ENCODE measurements at places on chromosomes 5 and 9.

GRCh38 chr5:126640866-126641265 is 40.1 kb downstream of the PHAX start:
- no peak for DNase-seq

- no peak for DNase-seq
These were observed 90.2 kb downstream of the IQGAP2 start for GRCh38 chr5:76493190-76493837.

DNA sequence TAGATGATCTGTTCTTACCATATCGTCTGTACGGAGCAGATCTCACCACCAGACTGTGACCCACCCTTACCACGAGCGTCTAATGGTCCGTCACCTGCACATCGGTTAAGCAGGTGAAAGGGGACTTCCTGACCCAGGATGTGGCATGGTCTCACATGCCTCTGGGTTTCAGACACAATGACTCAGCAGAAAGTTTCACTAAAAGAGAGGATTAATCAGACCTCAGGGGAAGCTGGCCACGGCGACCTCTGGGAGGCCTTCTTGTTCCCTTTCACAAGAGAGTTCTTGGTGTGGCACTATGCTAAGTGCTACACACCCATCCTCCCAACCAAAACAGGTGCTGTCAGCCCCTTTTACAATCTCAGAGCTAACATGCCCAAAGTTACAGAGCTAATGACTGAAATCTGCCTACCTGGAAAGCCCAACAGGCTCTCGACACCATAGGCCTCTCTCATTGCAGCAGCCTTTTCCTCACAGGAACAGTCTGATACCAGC is 41.6 kb downstream of the ADAMTS12 start:
- DNase-seq: no peak

GRCh38 chr5:83632874-83633273 is 87.8 kb downstream of the HAPLN1 start:
- DNase-seq: peak; percentile 13

- DNase-seq: no peak
These were observed 28.6 kb upstream of the IL13 start for GRCh38 chr5:132629230-132629944.

DNA sequence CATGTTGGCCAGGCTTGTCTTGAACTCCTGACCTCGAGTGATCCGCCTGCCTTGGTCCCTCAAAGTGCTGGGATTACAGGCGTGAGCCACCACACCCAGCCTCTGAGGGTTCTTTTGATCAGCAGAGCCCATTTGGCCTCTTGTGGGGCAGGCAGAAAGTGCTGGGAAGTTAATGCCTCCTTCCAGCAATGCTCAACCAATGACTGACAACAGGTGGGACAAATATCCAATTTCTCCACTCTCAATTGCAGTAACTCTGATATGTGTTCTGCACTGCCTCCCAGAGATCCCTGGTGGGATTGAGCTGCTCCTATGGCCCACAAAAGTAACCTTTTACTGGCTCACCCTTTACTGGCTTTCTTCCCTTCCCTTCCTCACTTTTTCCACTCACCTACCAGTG is 79.9 kb upstream of the APC start:
- no peak for DNase-seq

DNA sequence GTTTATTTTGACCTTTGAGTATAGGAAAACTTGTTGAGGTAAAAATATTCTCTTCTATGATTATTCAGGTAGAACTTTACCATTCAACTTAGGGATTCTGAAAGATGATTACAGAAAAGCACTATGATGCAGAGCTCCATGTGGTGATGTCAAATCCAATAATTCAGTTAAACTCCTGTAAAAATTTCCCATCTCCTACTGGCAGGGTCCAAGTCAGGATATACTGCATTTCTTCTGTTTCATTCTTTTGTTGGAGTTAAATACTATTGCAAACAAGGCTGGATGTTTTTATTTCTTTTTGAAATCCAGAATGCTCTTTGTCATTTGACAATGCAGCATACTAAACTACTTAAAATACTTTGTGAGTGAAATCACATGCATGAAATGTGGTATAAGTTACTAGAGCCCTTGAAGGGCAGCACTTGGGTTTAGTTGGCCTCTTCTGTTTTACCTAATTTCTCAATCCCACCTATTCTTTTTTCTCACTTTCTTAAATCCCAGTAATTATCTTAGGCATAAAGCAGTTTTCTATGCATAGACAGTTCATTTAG is 204.5 kb downstream of the FBXL7 start:
- DNase-seq: no peak

GRCh38 chr5:111517853-111518501 is 5.6 kb upstream of the STARD4 start:
- no peak for DNase-seq

- no peak for DNase-seq
These were observed 4.4 kb upstream of the N4BP3 start for GRCh38 chr5:178108966-178109365.

- no peak for DNase-seq
These were observed 264.1 kb upstream of the ANKH start for GRCh38 chr5:15135661-15136060.

- DNase-seq: no peak
These were observed 223.3 kb downstream of the MEF2C start for GRCh38 chr5:88659529-88660263.

DNA sequence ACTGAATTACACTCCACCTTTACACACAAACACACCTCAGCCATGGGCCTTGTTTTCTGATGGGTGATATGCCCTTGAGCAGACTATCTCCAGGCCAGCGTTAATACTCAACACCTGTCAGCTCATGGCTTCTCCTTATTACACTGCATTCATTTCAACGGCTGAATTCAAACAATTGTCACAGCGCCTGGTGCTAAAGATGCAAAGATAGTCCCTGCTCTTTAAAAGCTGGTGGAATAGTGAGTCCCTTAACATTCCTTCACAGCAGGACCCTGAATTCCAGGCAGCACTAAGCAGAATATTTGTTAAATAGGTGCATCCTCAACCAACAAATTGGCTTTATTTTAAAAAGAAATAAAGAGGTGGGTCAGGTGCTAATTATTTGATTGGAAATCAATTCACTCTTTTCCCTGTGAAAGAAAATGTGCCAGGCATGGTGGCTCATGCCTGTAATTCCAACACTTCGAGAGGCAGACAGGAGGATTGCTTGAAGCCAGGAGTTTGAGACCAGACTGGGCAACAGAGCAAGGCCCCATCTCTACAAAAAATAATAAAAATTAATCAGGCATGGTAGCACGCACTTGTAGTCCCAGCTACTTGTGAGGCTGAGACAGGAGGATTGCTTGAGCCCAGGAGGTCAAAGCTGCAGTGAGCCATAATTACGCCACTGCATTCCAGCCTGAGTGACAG is 155.7 kb upstream of the EFNA5 start:
- no peak for DNase-seq

DNA sequence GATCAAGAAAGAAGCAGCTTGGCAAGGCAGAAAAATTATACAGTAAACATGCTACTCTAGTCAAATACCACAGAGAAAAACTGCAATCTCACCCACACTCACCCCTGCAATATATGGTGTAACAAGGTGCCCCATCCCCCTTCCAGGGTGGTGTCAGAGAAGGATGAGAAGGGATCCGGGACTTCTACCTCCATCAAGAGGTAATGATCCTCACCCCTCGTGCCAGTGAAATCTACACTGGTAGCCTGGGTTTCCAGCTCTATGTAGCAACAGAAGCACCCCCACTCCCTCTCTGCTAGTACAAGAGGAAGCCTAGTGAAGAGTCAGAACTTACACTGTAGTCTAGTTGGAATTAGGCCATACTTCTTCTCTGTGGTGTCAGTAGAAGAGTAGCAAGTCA is 18.9 kb downstream of the SLCO4C1 start:
- DNase-seq: no peak

- DNase-seq: no peak
These were observed 66.4 kb upstream of the PIK3R1 start for GRCh38 chr5:68149189-68149588.

DNA sequence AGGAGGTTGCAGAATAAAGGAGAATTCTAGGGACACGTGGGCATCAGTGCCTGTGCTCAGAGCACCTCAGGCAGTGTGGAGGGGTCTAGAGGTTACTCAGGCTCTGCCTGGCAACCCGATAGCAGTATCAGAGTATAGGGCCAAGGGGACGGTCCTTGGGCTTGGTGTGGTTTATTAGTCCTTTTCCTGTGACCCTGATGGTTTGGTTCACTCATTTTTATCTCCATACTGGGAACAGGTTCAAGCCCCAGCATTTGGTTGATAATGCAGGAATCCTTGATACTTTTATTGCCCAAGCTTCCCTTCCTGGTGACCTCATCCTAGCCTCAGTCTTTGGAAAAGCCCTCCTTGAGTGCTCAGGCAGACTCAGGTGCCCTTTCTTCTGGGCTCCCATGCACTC is 35.5 kb downstream of the FXN start:
- DNase-seq: no peak

DNA sequence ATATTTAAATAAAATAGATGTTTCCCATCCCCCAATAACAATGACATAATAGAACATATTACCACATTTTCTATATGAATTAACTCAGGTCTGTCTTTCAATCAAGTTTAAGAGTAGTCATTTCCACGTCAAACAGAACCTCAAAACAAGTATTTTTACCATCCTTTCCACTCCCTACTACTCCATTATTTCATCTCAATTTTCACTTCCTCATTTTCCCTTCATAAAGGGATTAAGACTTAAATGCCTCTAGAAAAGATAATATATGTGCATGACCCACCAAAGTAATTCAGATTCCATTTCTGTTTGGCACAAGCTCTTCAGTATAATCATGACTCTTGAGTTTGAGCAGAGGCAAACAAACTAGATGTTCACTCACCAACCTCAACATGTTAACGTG is 40.4 kb downstream of the ELOVL7 start:
- no peak for DNase-seq

DNA sequence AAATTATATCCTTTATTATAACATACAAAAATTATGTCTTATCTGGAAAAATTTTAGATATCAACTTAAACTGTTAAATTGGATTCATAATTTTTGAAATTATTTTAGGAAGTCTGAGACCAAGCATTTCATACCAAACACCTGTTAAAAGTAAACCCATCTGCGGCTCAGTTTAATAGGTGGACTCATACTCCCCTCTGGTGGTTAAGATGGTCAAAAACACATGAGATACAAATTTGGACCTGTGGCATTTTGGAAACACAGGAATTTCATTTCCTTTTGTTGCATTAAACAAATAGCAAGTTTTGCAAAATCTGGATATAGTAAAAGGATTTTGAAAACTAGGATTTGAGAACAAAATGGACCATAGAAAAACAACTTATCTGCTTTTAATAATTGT is 53.7 kb downstream of the RGMB start:
- no peak for DNase-seq

DNA sequence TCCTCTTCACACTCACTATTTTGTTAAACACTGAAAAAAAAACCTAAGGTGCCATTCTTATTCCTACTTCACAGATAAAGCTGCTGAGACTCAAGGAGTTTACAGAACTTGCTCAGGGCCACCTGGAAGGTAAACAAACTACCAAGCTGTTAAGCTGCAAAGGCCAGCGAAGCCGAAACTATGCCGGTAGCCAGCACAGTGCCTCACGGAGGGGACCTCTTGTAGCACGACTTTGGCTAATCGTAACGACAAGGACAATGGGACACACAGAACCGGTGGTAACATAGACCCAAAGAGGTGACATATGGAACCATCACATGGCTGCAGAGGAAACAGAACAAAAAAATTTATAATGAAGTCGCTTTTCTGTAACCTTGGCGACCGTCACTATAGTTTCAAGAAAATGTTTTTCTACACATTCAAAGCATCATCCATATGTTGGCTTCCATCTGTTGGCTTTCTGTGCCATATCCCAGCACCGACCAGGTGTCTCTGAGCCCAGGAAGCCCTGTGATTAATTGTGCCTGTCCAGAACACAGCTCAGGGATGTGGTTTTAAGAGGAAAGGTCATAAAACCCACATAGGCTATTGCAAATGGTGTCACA is 60.3 kb downstream of the S1PR3 start:
- no peak for DNase-seq

DNA sequence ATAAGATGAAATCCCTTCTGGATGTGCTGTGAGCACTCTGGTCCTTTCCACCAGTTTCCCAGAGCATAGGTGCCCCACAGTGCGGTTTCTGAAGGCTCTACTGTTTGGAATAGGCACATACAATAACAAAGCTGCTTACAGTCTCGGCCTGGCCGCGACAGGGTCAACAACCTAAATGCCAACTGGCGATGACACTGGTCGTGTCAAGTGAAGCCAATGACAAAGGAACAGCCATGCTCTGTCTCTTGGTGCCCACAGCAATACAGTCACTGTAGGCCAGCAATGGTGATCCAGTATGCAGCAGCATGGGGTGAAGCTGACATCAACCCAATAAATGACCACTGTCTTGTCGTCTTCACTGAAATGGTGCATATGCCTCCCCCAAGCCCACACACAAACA is 47.8 kb upstream of the EQTN start:
- no peak for DNase-seq

DNA sequence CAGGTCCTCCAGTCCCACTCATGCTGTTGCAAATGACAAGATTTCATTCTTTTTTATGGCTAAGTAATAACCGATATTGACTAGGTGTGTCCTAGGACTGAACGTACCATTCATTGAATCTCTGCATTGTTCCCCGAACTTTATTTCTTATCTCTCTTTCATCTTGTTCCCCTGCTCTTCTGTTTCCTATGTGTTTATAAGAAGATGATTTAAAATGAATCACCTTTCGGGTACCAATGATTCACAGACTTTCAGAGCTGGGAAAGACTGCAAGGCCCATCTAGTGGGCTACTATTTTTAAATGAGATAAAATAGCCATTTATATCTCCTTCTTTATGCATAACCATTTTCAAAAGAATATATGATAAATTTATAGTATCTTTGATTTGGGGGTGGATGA is 133.0 kb downstream of the CDH18 start:
- DNase-seq: no peak

DNA sequence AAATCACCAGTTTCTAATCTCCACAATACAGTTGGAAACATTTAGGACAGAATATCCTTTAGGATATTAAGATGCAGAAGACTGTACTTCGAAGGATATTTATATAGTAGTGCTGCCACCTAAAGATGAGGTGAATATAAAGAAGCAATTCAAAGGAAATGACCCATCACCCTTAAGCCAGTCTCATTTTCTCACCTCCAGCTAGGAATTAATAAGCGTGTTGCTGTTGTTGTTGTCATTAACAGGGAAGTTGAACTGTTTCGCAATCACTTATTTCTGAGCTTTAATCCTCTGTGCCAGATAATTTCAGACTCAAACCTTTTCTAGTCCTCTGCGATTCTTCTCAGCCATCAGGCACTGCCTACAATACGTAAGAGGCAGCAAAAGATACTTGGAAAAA is 7.8 kb upstream of the PURA start:
- DNase-seq: no peak

GRCh38 chr5:41695920-41696582 is 174.2 kb downstream of the OXCT1 start:
- DNase-seq: no peak

GRCh38 chr5:178216779-178217178 is 12.4 kb downstream of the HNRNPAB start:
- no peak for DNase-seq

DNA sequence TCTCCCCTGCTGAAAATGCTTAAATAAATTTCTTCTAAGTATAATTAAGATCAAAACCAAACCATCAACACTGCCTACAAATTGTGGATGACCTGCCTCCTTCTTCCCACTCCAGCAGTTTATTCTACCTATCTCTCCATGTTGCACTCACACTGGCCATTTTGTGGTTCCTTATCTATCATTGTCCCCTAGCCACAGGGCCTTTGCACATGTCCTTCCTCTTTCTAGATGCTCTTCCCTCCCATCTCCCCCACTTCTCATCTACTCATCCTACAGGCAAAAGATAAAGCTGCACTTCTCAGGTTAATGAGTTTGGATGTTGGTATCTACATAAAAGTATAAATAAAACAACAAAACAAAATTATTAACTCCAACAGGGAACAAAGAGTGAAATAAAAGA is 70.6 kb upstream of the CCNG1 start:
- no peak for DNase-seq

Measured in brain pericyte (primary cell).